ENCODE measurements at places on chromosomes 16 and 17.

DNA sequence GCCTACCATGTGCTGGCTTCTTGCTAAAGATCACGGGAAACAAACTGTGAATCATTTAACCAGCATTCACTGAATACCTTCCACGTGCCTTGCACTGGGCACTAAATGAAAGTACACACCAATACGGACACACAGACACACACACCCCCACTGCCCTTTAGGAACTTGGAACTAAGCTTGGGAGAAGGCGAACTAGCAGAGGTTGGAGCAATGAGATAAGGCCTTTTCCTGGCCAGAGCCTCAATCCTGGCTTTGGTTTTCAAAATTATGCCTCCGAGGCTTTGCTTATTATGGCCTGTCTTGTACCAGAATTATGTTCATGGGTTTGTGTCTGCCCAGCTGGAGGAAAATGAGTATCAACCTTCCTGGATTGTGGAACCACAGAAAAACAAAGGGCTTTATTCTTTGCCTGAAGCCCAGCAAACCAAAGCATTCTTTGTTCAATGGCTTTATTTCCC lies 32.3 kb downstream of the CPPED1 start:
- DNase-seq, result no peak

DNA sequence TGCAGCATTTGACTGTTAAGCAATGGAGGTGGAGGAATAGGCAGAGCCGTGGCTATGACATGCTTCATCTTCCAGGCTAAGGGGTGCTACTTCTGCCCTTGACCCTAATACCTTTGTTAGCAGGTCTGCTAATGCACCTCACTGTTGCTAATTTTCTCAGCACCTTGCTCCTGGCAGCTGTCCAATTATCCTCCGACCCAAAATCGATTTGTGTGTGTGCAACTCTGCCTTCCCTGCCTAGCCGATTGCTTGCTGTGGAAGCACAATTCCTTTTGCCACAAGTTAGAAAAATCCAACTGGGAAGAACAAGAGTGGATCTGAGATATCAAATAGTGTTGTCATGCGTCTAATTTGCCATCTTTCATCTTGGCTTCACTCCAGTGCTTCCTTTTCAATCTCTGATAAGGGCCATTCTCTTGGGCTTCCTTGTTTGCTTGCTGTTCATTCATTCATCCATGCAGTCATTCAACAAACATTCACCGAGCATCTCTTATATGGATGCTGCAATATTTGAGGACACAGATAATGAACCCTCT lies 422.8 kb downstream of the RBFOX1 start:
- no peak for DNase-seq

GRCh38 chr16:72001180-72001874 lies 1.1 kb upstream of the PKD1L3 start:
- no peak for DNase-seq

GRCh38 chr16:14400285-14400977 lies 229.6 kb downstream of the PARN start:
- DNase-seq, result no peak

Data from CD14-positive monocyte (primary cell).